ENCODE measurements at places on chromosomes 13 and 19.
A peak's percentile ranks its signal among the peaks of the same experiment; 100 is the strongest.

GRCh38 chr19:45938733-45939319, 24.2 kb upstream of the NANOS2 start:
- no peak for DNase-seq

GRCh38 chr13:52454459-52454819, 839 bp upstream of the CKAP2 start:
- no peak for DNase-seq

- DNase-seq, result no peak
Observed at GRCh38 chr13:21321269-21321668, 137.8 kb downstream of the ZDHHC20 start.

DNA sequence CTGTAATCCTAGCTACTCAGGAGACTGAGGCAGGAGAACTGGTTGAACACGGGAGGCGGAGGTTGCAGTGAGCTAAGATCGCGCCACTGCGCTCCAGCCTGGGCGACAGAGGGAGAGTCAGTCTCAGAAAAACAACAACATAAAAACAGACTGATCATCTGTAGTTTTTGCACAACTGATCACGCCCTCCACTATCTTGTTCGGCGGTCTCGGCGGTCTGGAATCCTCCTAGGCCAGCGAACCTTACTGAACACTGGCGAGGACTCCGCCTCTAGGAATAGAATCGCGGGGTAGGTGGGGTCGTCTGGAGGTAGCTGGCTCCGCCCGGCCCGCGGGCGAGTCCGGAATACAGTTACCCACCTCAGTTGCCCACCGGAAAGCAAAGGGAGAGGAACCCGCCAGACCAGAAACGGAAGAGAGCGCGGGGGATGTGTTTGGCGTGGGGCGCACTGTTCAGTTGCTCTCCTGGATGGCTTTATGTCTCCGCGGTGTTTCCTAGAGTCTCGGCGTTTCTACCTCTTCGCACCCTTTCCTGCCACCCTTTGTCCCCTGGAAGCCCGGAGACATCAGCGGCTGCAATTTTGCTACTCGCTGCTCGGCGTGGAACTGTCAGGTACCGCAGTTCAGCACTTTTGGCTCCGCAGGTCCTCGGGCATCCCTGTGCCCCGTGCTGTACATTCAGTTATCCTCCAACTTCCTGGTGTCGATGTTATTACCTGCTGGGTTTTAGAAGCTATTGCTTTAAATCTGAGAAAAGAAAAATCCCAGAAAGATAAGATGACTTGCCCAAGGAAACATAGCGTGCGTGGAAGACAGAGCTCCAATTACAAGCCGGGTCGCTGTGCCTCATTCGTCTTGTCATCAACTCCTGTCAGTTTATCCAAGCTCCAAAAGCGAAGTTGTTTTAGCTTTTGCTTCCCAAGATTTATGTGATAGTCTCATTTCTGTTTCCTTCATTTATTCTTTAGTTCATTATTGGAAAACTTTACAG, 24.9 kb upstream of the HNRNPA1L2 start:
- DNase-seq, result peak; percentile 84

DNA sequence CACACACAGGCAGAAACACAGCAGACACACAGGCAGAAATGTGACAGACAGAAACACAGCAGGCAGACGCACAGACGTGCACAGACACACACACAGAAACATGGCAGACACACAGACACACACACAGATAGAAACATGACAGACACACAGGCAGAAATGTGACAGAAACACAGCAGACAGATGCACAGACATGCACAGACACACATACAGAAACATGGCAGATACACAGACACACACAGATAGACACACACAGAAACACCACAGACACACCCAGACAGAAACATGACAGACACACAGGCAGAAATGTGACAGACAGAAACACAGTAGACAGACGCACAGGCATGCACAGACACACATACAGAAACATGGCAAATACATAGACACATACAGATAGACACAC, 1.3 kb downstream of the TBXA2R start:
- DNase-seq, result no peak

GRCh38 chr13:40102854-40103253, 447.4 kb downstream of the COG6 start:
- DNase-seq, result no peak

- peak; percentile 82 for DNase-seq
Observed at GRCh38 chr19:48635263-48635965, 1.8 kb downstream of the DBP start.

- DNase-seq, result no peak
Observed at GRCh38 chr19:55689411-55690108, 14.5 kb downstream of the EPN1 start.

GRCh38 chr13:87274209-87274819, 396.9 kb upstream of the SLITRK5 start:
- peak; percentile 77 for DNase-seq

- no peak for DNase-seq
Observed at GRCh38 chr19:50387176-50387867, 3.2 kb downstream of the POLD1 start.

- DNase-seq, result peak; percentile 14
Observed at GRCh38 chr13:91368676-91369440, 21.4 kb downstream of the MIR17HG start.
